Posterior cingulate gyrus (tissue), 11 donors: ENCODE measurements at places on chromosomes 12 and 14.
A peak's percentile ranks its signal among the peaks of the same experiment; 100 is the strongest.

DNA sequence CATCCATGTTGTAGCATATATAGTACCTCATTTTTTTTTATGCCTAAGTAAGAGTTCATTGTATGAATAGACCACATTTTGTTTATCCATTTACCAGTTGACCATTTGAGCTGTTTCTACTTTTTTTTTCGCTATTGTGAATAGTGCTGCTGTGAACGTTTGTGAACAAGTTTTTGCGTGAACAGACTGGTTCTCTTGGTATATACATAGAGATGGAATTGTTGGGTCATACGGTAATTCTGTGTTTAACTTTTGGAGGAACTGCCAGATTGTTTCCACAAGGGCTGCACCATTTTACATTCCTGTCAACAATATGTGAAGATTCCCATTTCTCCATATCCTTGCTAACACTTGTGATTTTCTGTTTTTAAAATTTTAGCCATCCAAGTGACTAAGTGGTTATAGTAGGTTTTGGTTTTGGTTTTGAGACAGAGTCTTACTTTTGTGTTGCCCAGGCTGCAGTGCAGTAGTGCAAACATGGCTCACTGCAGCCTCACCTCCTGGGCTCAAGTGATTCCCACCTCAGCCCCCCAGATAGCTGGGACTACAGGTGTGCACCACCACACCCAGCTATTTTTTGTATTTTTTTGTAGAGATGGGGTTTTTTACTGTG, 68.3 kb upstream of the AMN start:
- no peak for DNase-seq

DNA sequence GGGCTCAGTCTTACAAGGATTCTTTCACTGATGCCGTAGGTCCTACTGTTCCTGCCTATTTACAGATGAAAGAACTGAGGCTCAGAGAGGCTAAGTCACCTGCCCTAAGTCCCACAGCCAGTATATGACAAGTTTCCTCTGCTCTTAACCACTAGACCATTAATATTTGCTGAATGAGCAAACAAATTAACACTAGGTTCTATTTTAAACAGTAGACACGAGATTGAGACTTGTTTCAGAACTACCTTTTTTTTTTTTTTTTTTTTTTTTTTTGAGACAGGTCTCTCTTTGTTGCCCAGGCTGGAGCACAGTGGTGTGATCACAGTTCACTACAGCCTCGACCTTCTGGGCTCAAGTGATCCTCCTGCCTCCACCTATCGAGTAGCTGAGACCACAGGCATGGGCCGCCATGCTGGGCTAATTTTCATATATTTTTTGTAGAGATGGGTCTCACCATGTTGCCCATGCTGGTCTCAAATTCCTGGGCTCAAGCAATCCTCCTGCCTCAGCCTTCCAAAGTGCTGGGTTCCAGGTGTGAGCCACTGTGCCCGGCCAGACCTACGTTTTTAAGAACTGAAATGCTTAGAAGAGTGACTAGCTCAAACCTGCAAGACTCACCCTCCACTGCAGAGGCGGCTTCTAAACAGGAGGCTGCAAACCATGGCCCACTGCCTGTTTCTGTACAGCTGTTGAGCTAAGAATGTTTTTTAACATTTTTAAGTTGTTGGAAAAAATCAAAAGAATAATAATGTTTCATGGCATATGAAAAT, 12.9 kb downstream of the SYNE3 start:
- no peak for DNase-seq

DNA sequence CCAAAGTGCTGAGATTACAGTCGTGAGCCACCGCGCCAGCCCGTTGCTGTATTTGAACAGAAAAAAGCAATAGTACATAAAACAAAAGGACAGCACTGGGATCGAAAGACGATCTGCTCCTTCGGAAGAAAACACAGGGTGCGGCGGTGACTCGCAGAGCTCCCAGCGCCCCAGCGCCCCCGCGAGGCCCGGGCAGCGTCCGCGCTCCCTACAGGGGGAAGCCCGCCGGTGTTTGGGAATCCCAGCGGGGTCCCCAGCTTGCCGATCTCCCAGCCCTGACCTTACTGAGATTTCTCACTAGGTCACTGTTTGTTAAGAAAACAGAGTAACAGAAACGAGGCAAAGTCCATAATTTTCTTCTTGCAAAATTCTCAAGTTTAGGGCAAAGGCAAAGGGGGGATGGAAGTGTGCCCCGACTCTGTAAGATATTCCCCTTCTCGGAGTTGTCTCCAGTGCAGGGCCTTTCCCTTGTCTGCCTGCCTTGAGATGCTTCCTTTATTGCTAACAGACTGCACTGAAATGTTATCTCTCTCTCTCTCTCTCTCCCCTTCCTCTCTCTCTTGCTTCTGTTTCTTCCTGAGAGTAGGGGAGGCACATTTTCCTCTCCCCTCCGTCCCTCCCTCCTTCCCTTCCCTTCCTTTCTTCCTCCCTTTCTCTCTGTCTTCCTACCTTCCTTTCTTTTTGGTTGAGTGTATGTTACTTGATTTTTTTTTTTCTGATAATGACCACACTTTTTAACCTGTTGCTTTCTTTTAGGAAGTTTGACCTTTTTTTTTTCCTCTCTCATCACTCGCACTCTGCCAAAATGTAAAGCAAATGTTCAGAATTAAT, 91.9 kb downstream of the TMEM30B start:
- no peak for DNase-seq

DNA sequence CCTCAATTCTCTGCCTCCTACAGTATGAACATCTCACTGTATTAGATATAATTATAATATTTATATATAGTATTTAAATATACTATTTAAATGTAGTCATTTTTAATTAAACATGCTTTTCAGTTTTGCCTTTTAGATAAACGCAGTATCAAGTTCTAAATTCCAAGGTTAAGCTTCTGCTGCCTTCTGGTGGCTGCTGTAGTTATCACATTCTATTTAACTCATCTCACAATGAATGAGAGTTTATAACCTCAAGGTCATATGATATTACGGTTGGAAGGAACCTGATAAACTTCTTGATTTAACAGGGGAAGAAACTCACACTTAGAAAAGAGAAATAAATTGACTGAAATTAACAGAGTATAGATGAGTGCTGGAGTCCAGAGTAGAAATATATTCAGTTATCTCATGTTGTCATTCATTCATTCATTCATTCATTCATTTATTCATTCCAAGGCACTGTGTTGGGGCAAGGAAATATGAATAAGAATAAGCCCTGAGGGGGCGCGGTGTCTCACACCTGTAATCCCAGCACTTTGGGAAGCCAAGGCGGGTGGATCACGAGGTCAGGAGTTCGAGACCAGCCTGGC, 31.9 kb downstream of the GUCY2C start:
- no peak for DNase-seq

- no peak for DNase-seq
Observed at GRCh38 chr14:68703093-68703492, 89.8 kb downstream of the ZFP36L1 start.

GRCh38 chr12:53220694-53221202, 11.3 kb downstream of the RARG start:
- peak; percentile 76 for DNase-seq

- DNase-seq = peak; percentile 28
Observed at GRCh38 chr12:4816744-4817525, 92.8 kb upstream of the KCNA1 start.

DNA sequence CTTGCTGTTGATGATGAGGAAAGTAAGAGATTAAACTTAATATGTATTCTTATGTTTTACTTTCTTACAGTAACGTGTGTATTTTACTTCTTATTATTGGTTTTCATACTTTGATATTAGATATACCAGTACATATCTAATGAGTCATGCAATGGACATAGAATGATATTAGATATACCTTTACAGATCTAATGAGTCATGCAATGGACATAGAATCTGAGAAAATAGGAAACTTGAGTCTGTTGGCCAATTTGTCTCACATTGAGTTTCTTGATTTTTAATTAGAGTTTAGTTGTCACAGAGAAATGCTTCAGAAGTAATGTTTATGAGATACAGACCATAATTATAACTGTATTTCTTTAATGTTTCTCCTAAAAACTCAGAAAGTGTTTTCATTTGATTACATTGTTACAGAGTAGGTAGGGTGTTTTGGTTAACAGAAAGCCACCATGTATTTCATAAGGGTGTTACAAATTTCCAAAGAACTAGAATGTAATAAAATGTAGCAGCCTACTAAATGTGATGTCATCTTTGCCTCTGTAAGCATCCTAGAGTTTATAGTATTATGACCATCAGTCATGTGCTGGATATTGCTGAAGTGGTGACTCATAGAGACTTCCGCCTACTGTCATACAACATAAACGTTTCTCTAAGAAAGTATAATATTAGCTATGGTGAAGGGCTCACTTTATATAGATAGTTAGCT, 3.0 kb downstream of the GAS2L3 start:
- no peak for DNase-seq

- DNase-seq = no peak
Observed at GRCh38 chr12:67885375-67886169, 103.7 kb upstream of the IFNG-AS1 start.

DNA sequence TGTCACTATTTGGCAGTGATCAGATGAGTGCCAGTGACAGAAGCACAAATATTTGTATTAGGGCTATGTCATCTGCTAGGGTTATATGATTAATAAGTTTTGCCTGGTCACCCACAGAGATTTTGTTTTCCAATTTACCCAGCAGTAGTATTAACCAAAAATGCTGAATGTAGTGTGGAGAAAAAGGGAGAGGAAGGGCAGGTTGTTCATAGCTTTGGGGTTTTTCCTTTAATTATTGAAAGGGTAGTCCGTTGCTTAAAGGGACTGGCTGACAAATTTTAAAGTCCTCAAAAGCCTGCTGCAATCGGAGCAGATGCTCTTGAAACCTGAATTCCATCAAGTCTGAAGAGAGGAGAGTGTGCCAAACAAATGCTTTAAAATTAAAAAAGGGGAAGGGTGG, 237.9 kb upstream of the CCDC196 start:
- no peak for DNase-seq

- no peak for DNase-seq
Observed at GRCh38 chr12:99259040-99259934, 388.3 kb upstream of the GARIN6 start.

DNA sequence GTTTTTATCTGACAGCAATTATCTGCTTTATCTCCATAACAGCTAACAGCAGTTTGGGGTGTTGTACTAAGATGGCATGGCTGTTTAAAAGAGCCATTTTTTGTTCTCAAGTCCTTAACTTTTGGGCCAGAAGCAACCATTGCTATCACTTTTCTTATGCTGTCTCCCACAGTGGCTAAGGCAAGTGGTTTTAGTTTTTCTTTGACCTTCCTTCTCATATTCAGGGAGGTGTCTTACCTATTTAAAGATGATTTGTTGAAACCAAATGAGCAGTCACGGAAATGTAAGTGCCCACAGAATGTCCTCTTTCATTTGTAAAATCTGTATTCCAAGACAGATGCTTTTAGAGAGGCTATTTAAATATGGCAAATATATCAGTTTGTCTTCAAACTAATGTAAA, 96.8 kb upstream of the USP15 start:
- no peak for DNase-seq

GRCh38 chr12:123363390-123363739, 1.3 kb downstream of the SBNO1 start:
- DNase-seq = no peak

DNA sequence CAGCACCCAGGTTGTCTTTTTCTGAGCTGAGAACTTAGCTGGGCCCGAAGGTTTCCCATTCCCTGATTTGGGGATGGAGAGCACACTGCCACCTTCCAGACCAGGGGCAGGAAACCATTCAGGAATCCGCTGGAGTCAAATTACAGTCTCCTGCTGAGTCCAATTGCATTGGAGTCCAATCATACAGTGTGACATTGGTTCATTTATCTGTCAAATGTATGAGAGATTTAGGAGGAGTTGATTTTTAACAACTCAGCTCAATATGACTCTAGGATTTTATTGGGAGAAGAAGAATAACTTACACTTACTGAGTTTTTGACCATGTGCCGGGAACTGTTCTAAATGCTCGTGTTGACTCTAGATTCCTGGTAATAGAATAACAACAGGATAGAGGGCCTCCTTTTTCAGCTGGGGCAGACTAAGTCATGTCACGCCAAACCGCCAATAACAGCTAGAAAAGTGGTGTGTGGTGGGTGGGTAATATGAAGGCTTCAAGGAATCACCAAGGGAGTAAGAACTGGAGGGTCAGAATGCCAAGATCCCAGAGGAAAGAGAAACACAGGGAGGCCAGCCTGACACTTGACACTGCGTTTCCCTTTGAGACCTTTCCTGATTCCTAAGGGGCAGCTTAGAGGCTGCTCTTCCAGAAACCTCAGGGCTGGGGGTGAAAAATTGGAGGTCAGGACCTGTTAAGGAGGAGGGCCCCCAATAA, 11.5 kb downstream of the SYNDIG1L start:
- no peak for DNase-seq

DNA sequence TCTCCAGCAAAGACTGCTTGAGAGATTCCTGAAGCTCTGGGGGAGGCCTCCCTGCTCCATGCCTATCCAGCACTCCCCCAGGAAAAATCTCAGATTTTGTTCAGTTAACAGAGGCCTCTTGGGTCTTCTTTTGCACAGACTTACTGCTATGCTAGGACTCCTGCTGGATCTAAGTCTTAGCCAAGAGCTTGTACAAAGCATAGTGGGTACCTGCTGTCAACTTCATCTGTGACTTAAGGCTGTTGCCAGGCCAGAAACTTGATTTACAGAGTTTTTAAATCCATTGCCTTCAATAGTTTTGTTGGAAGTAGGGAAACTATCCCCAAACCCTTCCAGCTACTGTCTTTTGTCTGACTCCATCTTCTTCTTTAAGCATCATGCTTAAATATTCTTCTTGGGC, 140.5 kb downstream of the SMOC1 start:
- DNase-seq = no peak

GRCh38 chr14:22422238-22422637, 166.8 kb downstream of the DAD1 start:
- no peak for DNase-seq

DNA sequence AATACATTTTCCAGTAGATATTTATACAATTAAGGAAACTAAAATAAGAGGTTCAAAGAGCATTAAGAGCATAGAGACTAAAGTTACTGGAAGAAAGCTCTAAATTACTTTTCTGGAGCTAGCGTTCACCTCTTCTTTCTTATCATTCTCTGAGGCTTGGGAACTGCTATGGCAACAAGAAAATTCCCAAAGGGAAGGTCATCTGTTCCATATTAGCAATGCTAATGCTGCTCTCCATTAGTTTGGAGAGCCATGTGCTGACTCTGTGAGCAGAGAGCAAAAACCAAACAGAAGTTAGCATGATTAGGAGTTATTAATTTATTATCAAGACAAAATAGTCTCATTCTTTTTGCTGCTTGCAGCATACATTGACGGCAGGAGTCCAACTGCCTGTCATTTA, 143.1 kb upstream of the SLC16A7 start:
- DNase-seq = no peak

GRCh38 chr14:63663428-63664341, 22.0 kb upstream of the WDR89 start:
- DNase-seq = no peak
